ENCODE measurements at places on chromosomes 16 and 17.

GRCh38 chr17:17959520-17960361, 12.5 kb downstream of the TOM1L2 start:
- DNase-seq: no peak

- no peak for DNase-seq
These were observed 18.6 kb downstream of the GRIN2C start for GRCh38 chr17:74840989-74841666.

- no peak for DNase-seq
These were observed 14.5 kb downstream of the KIF19 start for GRCh38 chr17:74340470-74341023.

DNA sequence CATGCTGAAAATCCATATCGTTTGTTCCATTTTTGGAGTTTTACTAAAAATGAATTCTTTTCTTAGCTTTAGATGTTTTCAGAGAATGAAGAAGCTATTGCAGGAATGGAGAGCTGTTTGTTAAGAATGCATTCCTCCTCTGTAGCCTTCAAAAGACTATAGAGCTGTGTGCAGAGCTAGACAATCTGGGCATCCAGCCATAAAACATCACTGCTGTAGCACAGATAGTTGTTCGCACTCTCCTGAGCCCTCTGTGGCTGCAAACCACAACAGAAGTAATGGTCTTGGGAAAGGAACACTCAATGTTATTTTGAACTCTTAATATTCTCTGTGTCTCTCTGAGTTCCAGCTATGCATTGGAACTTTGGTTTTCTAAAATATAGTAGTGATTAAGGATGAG, 4.9 kb downstream of the TNRC6C start:
- peak; percentile 55 for DNase-seq

DNA sequence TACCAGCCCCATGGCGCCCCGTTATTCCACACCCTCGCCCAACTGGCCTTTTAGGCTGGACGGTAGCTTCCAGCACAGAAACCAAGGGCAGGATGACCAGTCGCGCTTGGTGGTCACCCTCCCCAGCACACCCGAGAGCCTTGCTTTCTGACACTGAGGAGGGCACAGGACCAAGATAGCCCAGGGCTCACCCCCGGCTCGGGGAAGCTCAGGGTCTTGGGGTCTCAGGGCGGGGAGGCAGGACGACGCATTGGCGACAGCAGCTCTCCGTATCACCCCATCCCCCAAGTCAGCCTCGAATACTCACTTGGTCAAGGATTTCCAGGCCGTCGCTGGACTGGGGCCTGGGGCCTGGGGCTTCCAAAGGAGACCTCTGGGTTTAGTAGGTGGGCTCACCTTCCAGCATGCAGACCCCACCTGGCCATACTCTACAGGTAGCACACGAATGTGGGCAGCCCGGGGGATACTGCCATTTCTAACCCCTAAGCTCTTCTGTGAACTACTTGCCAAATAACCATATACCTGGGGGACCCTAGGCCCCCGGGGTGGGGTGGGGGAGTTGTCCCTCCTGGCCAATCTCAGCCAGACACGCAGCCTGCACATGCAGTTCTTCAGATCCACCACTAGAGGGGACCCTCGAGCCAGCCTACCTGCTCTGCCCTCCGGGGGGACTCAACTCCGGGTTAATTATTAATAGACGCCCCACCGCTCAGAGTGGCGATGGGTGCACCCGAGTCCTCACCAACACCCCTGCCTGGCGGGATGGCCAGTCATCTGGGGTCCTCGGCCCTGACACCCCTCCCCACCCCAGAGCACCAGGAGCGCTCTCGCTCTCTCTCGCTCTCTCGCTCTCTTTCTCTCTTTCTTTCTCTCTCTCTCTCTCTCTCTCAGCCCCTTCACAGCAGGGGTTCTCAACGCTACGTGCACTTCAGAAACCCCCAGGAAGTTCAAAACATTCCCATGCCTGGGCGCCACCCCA, 30.0 kb downstream of the TBC1D16 start:
- DNase-seq: peak; percentile 63

DNA sequence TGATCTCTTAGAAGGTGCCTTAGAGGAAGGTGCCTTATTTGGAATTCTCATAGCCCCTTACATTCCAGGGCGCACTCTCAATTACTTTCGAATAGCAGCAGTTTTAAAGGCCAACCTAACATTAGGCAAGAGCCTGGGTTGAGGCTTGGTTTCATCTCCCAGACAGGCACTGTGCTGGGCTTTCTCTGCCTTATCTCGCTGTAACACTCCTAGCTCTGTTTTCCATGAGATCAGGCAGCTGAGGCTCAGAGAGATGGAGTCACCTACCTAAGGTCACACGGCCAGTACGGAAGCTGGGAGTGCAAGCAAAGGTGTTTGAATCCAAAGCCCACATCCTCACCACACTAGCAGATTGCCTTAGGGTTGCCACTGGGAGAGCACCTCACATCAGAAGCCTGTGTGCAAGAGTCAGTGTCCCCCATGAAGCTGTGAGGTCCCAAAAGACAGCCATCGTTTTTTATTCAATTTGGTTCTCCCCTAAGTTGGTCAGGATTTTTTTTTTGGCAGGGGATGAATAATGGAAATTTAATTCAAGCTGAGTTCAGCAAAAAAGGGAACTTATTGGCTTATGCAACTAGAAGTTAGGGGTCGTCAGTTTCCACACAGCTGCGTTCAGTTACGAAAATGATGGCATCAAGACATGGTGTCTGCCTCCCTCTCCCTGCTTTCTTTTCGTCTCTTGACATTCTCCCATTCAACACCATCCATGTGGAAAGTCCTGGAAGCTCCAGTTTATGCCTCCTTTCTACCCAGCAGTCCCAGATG, 206.4 kb downstream of the KATNIP start:
- DNase-seq: no peak

DNA sequence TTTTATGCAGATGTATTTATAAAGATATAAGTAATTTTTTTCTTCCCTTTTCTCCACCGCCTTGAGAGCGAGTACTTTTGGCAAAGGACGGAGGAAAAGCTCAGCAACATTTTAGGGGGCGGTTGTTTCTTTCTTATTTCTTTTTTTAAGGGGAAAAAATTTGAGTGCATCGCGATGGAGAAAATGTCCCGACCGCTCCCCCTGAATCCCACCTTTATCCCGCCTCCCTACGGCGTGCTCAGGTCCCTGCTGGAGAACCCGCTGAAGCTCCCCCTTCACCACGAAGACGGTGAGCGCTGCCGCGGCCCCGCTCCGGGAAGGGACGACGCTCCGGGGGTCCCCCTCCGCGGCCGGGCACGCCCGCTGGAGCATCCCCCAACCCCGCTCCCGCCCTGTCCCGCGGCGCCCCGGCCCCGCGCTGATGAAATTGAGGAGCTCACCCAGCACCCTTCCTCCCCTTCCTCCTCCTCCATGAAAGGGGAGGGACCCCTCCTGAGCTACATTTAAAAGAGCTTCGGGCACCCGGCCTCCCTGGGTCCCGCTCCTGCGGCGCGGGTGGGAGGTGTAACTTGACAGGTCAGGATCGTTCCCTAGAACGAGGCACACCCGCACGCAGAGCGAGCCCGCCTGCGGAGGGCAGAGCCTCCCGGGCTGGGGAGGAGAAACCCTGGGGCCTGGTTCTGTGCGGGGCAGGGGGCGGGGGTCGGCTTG, 706 bp downstream of the HLF start:
- DNase-seq: no peak

DNA sequence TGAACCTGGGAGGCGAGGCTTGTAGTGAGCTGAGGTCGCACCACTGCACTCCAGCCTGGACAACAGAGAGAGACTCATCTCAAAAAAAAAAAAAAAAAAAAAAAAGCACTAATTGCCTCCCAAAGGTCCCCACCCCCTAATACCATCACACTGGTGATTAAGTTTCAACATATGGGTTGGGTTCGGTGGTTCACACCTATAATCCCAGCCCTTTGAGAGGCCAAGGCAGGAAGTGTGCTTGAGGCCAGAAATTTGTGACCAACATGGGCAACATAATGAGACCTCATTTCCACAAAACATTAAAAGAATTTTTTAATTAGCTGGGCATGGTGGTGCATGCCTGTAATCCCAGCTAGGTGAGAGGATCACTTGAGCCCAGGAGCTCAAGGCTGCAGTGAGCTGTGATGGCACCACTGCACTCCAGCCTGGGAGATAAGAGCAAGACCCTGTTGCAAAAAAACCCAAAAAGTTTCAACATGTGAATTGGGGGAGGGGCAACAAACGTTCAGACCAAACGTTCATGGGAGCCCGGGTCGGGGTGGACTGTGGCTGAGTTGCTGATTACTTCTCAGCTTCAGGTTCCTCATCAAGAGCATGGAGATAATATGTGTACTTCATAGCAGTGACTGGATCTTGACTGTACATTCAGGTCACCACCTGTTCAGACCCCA, 62.1 kb upstream of the NOL11 start:
- no peak for DNase-seq

DNA sequence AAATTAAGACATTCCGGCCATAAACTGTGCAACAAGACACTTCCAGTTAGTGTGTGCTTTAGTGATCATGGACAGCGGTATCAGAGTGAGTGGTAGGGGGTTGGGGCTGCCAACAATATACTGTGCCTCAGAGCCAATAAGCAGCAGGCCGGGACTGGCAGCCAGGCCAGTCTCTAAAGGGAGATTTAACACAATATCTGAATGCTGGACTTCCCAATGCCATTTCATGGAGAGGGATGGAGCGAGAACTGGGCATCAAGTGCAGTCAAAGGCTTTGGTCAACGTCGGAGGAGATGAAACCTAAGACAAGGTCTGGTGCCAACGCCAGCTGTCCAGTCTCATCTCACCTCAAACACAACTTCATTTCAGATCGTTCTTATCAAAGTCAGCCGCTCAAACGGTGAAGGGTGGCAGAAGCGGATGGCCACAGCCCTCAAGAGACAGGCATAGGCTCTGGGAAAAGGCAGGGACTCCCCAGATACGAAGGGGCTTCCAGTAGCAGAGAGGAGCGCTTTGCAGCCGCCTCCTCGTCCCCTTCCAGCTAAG, 935 bp downstream of the USP32 start:
- DNase-seq: peak; percentile 10

GRCh38 chr16:48547530-48547929, 62.5 kb downstream of the N4BP1 start:
- no peak for DNase-seq

DNA sequence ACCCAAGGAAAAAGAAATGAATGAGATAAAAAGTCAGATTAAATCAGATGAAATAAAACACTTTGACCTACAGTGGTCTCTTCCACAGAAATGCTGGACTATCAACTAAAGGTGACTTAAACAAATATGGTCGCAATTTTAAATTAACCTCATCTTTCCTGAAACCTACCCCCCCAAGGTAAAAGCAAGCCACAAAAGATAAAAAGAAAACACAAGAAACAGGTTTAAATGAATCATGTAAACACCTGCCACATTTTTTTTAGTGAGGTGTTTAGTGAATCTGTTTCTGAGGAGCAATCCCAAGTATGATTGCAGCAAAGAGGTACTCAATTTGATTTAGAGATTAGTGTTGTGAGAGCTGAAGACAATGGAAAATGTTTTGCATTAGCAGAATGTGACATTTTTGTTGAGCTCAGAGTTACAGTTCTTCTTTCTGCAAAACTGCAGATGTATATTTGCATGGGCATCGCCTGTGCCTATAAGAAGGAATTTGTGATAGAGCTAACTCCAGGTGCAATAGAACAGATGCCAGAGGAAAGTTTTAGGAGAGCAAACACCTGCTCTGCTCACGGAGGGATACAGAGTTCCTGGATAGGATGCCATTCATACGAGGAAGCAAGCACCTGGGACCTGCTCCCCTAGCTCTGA, 3.4 kb upstream of the MMD start:
- DNase-seq: no peak

DNA sequence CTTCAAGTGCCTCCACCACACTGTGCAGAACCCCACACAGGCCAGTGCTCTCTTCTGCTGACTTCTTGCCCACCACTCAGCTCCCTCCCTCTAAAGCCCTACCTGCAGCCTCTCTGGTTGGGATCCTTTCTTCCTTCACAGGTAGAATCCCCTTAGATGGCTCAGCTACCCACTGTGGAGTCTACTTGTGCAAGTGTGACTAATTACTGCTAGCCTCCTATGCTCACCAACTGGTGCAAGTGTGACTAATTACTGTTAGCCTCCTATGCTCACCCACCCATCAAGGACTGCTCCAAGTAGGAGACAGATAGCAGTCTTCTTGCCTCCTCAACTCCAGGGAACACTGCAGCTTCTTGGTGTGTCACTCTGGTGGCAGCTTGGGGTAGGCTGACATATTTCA, 43.6 kb downstream of the TEX14 start:
- no peak for DNase-seq

- DNase-seq: no peak
These were observed 34.5 kb downstream of the FAM222B start for GRCh38 chr17:28807925-28808634.

GRCh38 chr17:38598536-38598935, 7.2 kb downstream of the SRCIN1 start:
- no peak for DNase-seq

DNA sequence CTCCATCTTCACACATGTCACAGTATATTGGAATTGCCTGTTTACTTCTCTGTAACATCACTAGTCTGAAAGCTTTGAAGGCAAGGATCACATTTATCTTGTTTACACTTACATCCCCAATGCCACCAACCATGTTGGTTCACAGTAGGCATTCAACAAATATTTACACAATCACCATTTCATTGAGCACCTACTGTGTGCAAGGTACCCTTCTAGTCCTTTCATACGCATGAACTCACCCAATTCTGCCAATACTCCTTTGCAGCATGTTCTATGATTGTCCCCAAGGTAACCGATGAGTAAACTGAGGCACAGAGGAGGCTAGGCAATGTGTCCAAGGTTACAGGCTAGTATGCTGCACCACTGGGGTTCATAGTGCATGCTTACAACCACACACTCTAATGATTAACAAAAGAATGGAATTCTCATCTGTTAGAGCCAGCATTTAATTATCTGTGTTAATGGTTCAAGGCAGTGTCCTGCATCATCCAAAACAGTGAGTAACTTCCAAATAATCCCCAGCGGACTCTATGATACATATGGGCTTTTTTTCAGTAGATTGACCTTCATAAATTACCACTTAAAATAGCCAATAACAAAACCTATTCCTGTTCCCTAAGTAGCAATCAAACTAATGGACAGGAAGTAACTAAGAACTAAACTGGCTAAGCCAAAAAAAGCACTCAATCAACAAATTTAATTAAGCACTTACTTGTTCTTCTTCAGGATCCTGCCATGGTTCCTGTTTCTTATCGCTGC, 364.5 kb upstream of the XYLT1 start:
- DNase-seq: no peak

GRCh38 chr17:36930583-36930900, 6.7 kb upstream of the LHX1 start:
- DNase-seq: no peak

DNA sequence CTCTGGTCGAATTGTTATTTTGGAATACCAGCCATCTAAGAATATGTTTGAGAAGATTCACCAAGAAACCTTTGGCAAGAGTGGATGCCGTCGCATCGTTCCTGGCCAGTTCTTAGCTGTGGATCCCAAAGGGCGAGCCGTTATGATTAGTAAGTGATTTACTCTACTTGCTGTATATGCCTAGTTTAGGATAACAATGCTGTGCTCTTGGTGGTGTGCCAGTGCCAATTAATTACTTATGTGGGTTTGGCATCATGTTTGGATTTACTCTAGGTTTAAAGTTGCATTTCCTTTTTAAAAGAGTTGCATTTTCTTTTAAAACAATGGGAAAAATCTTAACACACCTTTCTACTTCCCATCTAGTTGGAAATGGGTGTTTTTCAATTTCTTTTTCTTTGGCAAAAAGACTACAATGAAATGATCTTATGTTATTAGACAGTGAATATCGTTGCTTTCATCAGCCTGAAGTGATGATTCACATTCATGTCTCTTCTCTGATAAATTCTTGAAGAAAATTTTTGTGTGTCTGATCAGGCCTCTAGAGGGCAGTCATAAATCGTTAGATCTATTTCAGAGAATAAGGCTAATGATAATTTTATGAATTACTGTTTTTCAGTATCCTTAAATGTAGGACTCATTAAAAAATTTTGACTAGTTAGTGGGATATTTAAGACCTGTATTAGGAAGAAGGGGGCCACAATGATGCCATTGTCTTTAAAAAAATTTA, 5.6 kb downstream of the SF3B3 start:
- no peak for DNase-seq
